Activated CD4-positive, alpha-beta T cell treated with anti-CD3 and anti-CD28 coated beads for 24 hours (primary cell): ENCODE measurements at places on chromosomes 4 and X.
A peak's percentile ranks its signal among the peaks of the same experiment; 100 is the strongest.

DNA sequence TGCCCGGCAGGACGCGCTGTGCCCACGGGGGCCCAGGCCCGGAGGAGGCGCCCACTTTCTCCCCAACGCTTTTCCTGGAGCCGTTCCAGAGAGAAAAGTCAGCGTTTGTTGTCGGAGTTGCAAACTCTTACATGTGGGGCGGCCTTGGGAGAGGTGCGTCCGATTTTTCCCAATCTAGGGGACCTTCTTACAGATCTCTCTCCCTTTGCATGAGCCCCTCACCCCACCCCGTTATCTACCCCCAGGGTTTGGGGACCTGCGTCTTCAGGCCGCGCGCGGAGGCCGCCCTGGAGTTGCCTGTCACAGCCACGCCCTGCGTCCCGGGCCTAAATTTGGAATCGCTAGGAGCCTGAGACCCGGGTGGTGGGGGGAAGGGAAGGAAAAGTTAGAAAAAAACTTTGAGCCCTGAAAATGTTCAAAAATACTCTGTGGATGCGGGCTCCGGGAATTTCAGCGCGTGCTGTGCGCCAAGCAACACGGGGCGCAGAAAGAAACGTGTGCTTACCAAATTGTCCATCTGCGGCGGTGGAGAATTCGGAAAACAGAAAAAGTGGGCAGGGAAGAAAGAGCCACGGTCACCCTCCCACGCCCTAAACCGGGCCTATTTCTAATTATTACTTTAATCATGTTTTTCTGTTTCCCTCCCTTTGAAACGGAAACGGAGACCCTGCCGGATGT is 587 bp downstream of the CD99 start:
- DNase-seq, result no peak

DNA sequence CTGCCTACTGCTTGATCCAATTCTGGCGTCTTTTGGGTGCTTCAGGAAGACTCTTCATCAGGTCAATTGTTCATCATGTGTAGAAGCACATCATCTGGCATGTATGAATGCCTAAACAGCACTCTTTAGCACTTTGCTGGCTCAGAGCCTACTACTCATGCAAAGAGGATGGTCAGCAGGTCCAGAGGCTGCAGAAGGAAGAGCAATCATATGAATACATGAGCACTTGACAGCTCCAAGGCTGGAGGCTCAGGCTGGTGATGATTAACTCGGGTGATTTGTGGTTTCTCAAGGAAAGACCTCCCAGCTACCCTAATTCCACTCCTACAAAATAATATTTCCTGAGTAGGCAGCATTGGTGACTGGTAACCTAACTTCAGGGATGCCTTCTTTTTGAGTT is 103.8 kb upstream of the CXCL13 start:
- DNase-seq, result no peak

- DNase-seq, result peak; percentile 83
These were observed 90.0 kb upstream of the DRD5 start for GRCh38 chr4:9691238-9692065.

DNA sequence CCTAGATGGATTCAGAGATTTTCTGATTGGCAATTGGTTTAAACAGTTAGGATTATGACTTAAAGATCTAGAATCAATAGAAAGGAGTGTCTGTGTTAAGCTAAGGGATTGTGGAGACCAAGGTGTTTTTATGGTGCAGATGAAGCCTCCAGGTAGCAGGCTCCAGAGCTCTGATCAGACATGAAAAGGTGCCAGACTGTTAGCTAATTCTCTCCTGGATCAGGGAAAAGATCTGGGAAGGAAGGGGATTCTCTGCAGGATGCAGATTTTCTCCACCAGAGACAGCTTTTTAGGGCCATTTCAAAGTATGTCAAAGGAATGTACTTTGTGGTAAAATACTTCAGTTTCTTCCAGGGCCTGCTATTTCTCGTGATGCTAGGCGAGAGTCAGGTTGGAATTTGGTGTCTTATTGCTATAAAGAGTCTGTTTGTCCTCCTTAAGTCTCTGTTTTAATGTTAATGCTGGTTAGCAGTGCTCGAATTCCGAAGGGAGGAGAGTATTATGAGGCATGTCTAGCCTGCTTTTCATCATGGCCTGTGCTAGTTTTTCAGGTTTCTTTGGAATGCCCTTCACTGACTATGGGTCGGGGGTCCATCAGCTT is 12.0 kb upstream of the GPR78 start:
- no peak for DNase-seq

DNA sequence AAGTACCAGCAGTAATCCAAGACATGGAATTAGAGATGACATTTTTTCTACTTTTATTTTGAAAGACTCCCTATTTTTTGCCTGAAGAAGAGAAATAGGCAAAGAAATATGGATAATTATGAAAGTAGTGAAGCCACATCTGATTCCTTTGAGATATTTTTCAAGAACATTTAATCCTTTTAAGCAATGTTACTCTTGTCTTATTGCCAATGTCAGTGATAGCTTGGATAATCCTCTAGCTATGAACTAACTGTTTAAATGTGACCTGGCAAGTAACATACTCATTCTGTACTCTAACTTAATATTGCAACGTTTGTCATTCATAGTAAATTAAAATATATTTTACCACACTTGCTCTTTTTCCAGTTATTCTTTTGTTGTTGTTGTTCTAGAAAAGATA is 181.3 kb downstream of the VEGFC start:
- no peak for DNase-seq

- no peak for DNase-seq
These were observed 10.9 kb downstream of the DCK start for GRCh38 chr4:71004281-71004851.

- DNase-seq, result no peak
These were observed 127.8 kb downstream of the PHKA2 start for GRCh38 chrX:18855919-18856644.

DNA sequence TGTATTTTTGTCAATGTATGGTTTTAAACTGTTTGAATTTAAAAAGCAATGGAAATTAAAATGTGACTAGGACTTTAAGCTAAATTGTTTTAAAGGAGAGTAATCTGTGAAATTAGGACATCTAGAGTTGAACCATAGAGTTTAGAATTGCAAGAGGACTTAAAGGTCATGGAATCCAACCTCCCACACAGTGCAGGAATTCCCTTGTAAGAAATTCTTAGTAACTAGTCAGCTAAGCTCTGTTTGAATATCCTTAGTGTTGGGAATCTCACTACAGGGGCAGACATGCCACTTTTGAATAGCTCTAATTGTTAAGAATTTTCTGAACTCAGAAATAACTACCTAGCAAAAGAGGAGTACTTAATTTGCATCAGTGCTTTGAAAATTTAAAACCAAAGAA is 292.9 kb downstream of the IL1RAPL1 start:
- DNase-seq, result no peak

DNA sequence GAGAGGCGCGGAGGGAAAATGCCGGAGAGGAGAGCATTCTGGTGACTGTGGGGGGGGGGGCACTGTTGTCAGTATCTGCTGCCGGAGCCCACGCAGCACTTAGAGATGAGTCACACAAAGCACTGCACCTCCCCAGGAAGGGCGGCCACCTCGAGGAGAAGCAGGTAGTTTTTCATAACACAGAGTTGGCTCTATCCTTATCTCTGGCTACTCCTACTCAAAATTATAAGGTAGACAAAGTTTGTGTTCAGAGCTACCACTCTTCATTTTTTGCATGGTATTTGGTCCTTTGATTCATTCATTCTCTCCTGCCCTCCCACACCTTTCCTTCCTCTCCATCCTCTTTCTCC is 76.2 kb upstream of the SCOC start:
- DNase-seq, result no peak

- DNase-seq, result no peak
These were observed 31.5 kb downstream of the PRPS1 start for GRCh38 chrX:107659768-107660167.

- no peak for DNase-seq
These were observed 4.0 kb upstream of the SLC49A3 start for GRCh38 chr4:692771-693554.

DNA sequence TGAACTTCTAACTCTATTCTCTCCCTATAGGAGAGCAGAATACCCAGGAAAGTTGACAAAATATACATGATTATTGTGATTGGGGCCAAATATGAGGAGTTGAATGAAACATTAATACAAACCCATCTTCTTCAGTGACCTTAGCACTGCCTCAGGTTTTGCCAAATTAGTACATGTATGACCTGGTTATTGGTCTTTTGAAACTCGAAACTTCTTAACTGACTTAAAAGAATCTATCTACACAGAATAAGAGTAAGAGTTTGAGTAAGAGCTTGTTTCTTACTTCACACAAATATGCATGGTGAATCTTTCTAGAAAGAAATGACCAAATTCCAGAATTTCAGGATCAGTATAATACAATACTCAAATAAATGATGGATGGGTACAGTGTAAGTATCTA is 213.0 kb upstream of the GK2 start:
- no peak for DNase-seq

- no peak for DNase-seq
These were observed 7.5 kb downstream of the CD99 start for GRCh38 chrX:2698604-2699003.

DNA sequence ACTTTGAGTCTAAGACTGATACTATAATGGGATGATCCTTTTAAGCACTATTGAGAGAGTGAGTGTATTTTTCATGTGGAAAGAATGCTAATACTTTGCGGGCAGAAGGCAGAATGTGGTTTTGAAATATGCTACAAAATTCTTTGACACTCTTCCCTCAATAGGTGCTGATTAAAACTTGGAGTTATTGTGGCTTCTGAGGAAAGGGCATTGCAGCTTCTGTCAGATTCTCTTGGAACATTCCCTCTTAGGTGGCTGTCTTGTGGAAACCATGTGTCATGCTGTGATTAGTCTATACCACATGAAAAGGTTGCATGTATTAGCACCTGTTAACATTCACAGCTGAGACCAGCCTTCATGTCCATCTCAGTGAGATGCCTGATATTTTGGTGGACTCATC is 547.0 kb downstream of the STIM2 start:
- DNase-seq, result no peak

- DNase-seq, result no peak
These were observed 117.3 kb upstream of the TSPAN5 start for GRCh38 chr4:98775672-98776071.

DNA sequence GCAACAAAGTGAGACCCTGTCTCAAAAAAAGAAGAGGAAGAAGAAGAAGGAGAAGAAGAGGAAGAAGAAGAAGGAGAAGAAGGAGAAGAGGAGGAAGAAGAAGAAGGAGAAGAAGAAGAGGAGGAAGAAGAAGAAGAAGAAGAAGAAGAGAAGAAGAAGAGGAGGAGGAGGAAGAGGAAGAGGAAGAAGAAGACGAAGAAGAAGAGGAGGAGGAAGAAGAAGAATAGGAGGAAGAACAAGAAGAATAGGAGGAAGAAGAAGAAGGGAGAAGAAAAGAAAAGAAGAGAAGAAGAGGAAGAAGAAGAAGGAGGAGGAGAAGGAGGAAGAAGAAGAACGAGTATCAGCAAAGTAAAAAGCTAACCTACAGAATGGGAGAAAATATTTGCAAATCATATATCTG is 33.3 kb upstream of the LONRF3 start:
- no peak for DNase-seq

DNA sequence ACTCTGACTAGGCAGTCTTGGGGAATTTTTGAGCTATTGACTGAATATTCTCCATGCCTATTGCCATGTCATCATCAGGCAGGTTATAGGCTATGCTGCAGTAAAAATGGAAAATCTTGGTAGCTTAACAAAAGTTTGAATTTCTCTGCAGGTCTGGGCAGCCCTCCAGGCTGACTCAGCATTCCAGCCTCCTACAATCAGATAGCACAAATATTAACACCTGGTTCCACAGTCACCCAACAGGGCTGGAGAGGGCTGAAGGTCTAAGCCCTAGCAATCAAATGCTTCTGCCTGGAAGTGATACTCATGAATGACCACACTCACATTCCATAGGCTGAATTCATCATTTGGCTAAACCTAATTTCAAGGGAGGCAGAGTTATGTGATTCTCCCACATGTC is 9.6 kb upstream of the PPP3CA start:
- DNase-seq, result no peak

GRCh38 chrX:8189096-8189830 is 18.2 kb upstream of the VCX2 start:
- no peak for DNase-seq

- peak; percentile 1 for DNase-seq
These were observed 54.4 kb upstream of the LCORL start for GRCh38 chr4:18075823-18076433.

DNA sequence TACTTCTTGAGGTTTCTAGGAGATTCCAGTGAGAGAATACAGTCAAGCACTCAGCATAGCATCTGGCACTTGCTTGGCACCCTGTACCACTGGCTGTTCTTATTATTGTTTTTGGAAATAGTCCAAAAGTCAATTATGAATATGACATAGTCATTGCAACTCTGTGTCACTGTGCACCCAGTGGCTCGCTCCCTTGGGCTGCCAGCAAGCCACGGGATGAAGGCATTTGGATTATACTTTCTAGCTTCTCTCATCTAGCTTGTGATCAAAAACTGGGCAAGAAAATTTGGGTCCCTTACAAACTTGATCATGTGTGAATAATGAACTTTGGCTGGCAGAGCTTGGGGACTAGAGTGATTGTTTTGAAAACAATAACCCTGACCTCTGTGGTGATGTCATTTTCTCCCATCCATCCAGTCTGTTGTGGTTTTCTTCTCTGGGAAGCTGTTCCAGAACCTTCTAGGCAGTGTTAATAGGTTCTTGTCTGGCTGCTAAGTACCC is 32.7 kb upstream of the LIMCH1 start:
- no peak for DNase-seq

- no peak for DNase-seq
These were observed 194.9 kb downstream of the MGST2 start for GRCh38 chr4:139860435-139861024.

GRCh38 chrX:150476164-150476699 is 92.2 kb upstream of the MTM1 start:
- DNase-seq, result no peak

DNA sequence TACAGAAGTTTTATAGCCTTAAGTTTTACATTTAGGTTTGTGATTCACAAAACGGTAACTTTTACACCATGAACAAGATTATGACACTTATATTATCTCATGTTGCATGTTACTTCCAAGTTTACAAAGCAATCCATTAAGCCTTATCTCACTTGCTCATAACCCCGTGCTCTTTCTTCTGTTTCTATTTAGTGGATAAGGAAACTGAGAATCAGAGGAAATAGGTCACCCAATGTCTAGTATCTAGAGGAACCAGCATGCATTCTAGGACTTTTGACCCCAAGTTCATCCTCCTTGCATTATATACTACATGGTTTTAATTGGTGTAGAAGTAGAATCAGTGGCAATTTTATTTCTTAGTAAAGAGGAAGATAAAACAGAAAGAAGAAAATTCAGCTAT is 67.0 kb upstream of the ANXA3 start:
- no peak for DNase-seq

- no peak for DNase-seq
These were observed 109.2 kb downstream of the ARHGAP10 start for GRCh38 chr4:147840838-147841738.

- no peak for DNase-seq
These were observed 132.7 kb upstream of the NR3C2 start for GRCh38 chr4:148574911-148575310.

- no peak for DNase-seq
These were observed 283.8 kb upstream of the ARSJ start for GRCh38 chr4:114263233-114263632.

DNA sequence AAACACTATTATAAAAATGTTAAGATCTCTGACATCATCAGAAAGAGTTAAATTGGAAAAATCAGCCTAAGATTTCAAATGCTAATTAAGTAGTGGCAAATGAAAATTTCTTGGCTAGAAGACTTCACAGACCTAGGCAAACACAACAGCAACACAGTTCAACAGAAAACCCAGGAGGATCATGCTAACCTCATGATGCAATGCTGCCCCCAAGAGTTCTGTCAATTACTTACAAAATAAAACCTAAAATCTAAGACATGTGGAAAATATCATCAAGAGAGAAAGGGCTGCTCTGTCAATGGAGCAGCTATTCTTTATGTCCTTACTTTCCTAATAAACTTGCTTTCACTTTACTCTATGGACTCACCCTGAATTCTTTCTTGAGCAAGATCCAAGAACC is 21.0 kb downstream of the S100G start:
- DNase-seq, result no peak
